Activated CD4-positive, alpha-beta T cell treated with anti-CD3 and anti-CD28 coated beads, Interleukin-2, Interleukin-6, amounts not matched to agents 100 ng/mL and 50 ng/mL, durations not matched to agents 16 hours and 8 hours (primary cell): ENCODE measurements at places on chromosomes 7 and 10.

GRCh38 chr7:106536079-106536478 is 124.9 kb downstream of the CCDC71L start:
- DNase-seq: no peak

GRCh38 chr7:84714765-84715164 is 472.1 kb downstream of the SEMA3D start:
- DNase-seq: no peak

DNA sequence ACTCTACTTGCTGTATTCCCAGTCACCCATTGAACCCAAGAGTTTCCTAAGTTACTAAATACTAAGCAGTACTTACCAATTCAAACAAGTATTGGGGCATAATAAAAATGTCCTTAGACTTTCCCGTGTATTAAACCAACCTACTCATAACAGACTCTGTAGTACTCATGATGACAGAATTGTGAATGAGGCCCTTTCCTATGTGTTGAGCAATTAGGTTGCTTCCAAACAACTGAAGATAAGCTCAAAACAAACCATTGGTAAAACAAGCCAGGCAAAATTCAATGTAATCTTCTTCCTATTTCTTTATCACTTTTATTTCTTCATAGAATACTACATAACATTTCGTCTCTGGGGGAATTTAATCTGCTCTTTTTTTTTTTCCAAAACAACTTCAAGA is 106.5 kb upstream of the ANK3 start:
- DNase-seq: no peak

- no peak for DNase-seq
These were observed 509.7 kb upstream of the AKR1E2 start for GRCh38 chr10:4316161-4316810.

- DNase-seq: peak; percentile 9
These were observed 50.9 kb upstream of the UNC5B start for GRCh38 chr10:71161425-71161824.

- DNase-seq: peak; percentile 38
These were observed 26.4 kb upstream of the ANKRD1 start for GRCh38 chr10:90947030-90947960.

DNA sequence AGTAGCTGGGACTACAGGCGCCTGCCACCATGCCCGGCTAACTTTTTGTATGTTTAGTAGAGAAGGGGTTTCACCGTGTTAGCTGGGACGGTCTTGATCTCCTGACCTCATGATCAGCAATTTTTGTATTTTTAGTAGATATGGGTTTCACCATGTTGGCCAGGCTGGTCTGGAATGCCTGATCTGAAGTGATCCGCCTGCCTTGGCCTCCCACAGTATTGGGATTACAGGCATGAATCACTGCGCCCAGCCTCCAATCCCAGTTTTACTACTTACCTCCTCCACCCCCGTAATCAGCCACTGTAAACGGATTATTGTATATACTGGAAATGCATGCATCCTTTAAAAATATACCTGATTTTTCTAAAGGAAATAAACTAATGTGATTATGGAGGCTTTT is 35.1 kb upstream of the MTPN start:
- no peak for DNase-seq

DNA sequence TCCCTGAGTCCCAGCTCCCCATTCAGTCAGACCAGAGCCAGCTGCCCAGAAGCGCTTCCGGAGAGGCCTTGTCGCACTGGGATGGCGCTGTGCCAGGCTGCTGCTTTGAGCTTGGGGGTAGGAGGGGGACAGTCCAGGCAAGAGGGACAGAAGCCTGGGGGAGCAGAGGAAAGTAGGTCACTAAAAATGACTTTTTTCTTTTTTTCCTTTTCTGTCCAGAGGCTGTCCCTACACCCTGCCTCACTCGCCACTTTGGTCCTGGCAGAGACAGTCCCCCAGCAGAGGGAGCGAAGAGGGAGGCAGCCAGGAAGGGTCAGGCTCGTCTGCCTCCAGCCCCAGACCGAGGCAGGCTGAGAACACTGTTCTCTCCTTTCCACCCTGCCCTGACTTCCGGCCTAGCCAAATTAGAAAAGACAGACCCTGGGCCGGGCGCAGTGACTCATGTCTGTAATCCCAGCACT is 15.8 kb upstream of the TRIM8 start:
- DNase-seq: no peak

DNA sequence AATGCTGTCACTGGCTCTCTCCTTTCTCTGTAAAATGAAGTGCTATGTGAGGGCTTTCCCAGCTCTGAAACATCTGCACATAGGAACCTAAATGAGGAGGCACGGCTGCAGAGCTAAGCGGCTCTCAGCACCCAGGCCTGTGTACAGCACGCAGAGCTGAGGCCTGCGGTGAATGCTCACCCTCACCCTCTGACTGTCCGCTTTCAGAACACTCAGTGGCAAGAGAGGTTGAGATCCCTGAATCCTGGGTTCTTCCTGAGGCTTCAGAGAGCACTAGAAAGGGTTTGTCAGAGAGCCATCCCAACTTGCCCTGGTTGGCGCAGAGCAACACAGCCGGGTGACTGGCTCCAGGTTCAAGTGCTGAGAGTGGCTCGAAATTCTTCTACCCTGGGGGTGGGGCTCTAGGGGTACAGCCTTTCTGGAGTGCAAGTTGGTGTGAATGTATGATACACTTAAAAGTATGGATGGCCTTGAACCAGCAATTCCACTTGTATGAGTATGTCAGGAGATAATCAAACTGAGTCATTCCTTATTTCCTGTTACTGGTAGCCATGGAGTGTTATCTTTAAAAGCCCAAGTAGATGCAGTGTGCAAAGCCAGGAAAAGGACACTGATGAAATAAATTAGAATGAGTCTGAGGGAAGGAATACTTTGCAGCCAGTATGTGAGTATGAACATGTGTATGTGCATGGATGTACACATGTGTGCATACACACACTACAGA is 1.7 kb upstream of the CCDC201 start:
- DNase-seq: no peak

DNA sequence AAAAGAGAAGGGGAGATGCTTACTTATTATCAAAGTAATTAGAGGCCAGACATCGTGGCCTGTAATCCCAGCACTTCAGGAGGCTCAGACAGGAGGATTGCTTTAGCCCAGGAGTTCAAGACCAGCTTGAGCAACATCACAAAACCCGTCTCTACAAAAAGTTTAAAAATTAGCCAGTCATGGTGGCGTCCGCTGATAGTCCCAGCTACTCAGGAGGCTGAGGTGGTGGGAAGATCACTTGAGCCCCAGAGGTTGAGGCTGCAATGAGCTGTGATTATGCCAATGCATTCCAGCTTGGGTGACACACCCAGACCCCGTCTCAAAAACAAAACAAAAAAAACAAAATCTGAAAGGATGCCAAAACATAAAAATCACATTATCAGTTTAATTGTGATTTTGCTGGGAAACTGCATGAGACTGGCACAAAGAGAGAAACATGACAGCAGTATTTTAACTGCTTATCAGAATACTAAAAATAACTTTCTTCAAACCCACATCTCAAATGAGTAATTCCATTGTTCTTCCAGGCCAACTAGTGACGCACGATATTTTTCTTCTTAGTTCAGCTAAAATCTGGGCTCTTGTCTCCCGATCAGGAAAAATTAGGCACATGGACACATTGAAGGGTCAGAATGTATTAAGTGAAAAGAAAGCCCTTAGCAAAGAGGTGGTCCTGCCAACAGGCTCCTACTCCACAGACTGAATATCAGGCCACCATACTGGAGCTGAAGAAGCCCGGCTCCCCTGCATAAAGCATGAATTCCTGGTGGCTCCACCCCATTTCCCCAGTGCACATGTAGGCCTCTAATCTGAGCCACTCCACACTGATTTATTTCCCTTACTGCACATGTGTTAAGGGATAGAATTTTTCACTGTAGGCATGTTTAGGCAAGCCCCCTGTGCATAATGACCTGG is 9.6 kb upstream of the CCM2 start:
- no peak for DNase-seq

- no peak for DNase-seq
These were observed 758.0 kb downstream of the AUTS2 start for GRCh38 chr7:70356085-70356786.

GRCh38 chr7:139125657-139126056 is 16.1 kb upstream of the ZC3HAV1 start:
- DNase-seq: no peak

DNA sequence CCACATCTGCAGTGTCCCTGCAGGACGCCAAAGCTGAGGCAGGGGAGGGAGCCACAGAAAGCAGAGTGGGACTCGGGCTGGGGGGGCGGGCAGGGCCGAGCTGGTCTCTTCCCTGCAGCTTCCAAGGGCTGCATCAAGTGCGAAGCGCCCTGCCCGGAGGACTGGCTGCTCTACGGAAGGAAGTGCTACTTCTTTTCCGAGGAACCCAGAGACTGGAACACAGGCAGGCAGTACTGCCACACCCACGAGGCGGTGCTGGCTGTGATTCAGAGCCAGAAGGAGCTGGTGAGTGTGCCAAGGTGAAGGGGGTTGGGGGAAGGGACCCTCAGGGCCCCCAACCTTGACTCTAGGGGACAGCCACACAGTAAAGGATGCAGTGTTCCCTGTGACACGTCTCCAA is 16.7 kb downstream of the CLEC2L start:
- DNase-seq: no peak

- no peak for DNase-seq
These were observed 167.4 kb downstream of the TMEM26 start for GRCh38 chr10:61285749-61286148.

DNA sequence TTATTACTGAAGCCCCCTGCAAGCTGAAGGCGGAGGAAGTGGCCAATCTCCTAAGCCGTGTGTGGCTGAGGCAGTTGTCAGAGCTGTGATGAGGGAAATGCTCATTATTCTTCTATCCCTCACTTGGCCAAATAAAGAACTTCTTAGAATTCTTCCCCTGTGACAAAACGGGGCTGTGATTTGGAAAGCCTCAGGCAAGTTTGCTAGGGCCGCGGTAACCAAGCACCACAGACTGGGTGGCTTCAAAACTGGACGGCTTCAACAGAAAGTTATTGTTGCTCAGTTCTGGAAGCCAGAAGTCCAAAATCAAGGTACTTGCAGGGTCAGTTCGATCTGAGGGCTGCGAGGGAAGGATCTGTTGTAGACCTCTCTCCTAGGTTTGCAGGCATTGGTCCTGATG is 72.3 kb upstream of the STEAP1B start:
- DNase-seq: no peak

- DNase-seq: no peak
These were observed 26.5 kb downstream of the NUP42 start for GRCh38 chr7:23208316-23208715.

DNA sequence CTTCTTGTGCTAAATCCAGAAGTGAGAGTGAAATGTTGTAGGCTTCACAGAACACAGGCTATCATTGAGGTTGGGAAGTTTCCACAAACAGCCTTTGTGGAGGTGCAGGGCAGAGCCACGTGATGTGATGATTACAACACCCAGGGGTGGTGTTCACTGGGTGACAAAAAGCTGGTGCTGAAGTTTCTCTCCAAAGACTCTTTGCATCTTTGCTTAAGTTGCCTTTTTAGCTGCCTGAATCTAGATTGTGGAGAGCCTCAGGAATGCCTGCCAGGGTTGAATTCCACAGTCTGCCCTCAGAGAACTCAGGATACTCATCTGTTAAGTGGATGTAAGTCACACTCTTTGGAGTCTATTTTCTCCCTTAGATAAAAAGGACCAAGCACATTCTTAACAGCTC is 56.3 kb downstream of the PLXNA4 start:
- DNase-seq: no peak

DNA sequence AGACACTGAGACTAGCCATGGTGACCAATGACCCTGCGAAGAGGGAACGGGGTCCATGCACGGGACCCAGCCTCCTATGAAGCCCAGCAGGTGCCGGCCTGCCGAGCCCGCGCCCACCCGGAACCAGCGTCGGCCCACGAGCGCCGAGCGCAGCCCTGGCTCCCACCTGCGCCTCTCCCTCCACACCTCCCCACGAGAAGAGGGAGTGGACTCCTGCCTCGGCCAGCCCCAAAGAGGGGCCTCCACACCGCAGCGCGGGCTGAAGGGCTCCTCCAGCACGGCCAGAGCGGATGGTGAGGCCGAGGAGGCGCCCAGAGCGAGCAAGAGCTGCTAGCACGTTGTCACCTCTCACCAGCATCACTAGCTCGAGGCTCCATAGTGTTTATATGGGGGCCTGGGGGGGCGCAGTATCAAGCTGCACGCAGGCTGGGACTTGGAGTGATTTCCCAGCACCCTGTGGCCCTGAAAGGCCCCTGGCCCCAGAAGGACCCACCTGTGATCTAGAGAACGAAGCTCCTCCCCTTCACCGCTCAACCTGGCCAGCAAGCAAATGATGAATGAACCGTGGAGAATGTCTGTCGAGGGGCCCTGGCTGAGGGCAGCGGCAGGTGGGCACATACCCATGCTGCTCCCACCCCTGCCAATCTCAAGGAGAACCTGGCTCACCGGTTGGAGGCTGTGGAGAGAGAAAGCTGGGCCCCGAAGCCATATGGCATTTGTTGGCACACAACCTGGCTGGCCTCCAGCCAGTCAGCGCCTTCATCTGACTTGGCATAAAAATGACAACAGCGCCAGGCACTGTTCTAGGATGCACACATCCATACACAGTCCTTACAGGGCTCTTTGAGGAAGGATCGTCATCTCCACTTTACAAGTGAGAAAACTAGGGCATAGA is 30.7 kb downstream of the GHRHR start:
- no peak for DNase-seq

GRCh38 chr10:49691588-49691987 is 12.1 kb downstream of the C10orf53 start:
- no peak for DNase-seq

GRCh38 chr7:44216521-44217222 is 15.9 kb downstream of the YKT6 start:
- no peak for DNase-seq

- DNase-seq: peak; percentile 36
These were observed 277.6 kb upstream of the SORCS1 start for GRCh38 chr10:107442035-107442505.

DNA sequence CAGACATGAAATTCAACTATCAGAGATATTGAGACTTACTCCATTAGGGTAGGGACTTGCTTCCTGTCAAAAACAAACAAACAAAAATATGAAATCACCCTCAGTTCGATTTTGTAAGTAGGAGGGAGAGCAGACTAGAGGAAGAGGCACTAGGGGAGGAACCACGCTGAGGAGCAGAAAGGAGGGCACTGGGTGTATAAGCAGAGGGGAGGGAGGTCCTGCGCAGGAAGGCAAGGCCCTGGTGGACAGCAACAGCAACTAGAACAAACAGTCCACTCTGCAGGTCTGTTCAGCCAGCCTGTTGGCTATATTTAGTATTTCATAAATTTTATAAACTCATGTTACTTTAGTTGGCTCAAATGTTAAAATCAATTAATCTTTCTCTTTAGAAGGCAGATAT is 937.1 kb upstream of the C7orf33 start:
- DNase-seq: no peak

DNA sequence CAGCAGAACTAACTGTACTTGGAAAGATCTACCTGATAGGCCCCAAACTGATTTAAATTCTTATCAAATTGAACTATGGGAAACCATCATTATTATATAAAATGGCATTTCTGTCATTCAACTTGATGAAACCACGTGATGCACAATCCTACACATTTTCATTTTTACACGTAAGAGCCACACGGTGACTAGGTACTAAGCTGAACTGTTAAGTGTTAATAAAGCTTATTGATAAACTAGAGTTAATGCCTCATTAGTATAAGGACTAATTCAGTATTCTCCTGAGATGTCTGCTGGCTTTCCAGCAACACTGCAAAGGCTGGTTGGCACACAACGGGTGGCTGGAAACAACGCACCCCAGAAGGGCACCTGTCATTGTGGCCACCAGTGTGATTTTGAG is 4.6 kb downstream of the NCAPG2 start:
- DNase-seq: no peak

GRCh38 chr10:115073796-115074195 is 19.4 kb upstream of the ATRNL1 start:
- DNase-seq: no peak
